ENCODE measurements at places on chromosomes 5 and 9. TPM values are rescaled to one million over a fixed set of nuclear protein-coding genes. Genes with fewer than 3 reads are reported as not detected.
A peak's percentile ranks its signal among the peaks of the same experiment; 100 is the strongest.

DNA sequence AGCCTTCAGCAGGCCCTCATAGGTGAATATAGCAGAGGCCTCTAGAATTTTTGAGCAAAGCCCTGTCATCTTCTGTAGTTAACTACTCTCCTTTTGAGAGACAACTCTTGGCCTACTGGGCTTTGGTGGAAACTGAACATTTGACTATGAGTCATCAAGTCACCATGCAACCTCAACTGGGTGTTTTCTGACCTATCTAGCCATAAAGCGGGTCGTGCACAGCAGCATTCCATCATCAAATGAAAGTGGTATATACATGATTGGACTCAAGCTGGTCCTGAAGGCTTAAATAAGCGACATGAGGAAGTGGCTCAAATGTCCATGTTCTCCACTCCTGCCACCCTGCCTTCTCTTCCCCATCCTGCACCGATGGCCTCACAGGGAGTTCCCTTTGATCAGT is 1115.5 kb downstream of the TAF11L14 start:
- DNase-seq, result no peak

DNA sequence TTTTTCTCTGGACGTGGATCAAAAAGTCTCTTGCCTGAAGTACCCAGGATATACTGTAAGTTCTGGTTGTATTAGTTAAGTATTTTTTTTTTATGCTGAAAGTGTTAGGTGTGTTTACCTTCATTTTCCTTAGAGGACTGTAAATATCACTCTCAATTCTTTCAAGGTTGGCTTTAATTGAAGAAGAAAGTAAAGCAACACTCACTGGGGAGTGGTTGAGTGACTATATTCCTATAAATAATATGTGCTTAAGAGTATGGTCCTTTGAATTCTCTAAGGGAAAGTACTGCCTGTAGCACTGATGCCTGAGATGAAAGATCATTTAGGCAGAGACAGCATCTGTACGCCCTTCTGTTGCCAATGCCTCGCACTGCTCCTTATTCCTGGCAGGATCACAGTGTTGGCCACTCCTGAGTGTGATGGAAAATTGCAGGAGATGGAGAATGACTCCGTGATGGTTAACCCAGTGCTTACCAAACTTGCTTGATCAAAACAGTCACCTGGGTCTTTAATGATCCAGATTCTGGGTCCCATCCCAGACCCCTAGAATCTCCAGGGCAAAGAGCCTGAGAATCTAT is 182.0 kb upstream of the MPDZ start:
- DNase-seq, result no peak

DNA sequence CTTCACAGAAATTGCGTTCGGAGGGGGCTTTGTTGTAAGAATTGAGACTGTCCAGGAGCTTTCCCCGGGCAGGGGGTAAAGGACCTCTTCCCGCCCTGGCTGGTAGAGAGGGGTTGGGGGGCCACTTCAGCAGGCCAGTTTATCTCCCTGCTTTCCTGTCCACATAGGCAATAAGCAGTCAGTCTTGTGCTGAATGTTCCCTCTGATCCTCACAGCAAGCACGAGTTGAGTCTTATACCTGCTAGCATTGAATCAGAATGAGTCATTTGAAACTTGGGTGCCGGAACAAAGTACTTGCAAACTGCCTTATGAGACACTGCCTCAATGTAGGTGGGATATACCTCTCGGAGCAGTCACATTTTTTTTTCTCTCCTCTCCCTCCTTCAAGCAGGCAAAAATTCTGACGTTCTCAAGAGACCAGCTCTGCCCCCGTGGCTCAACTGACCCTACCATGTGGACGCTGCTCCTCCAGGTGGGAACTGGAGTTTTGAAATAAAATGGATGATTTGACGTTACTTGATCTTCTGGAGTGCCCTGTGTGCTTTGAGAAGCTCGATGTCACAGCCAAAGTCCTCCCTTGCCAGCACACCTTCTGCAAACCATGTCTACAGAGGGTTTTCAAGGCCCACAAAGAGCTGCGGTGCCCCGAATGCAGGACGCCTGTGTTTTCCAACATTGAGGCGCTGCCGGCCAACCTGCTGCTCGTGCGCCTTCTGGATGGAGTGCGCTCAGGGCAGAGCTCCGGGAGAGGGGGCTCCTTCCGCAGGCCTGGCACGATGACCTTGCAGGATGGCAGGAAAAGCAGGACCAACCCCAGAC is 1.3 kb downstream of the SH3RF2 start:
- no peak for DNase-seq

The NANS gene
- 48.1 TPM for total RNA-seq

The C5orf52 gene
- not detected for total RNA-seq

- DNase-seq, result no peak
These were observed 11.5 kb upstream of the OTULINL start for GRCh38 chr5:14569948-14570691.

DNA sequence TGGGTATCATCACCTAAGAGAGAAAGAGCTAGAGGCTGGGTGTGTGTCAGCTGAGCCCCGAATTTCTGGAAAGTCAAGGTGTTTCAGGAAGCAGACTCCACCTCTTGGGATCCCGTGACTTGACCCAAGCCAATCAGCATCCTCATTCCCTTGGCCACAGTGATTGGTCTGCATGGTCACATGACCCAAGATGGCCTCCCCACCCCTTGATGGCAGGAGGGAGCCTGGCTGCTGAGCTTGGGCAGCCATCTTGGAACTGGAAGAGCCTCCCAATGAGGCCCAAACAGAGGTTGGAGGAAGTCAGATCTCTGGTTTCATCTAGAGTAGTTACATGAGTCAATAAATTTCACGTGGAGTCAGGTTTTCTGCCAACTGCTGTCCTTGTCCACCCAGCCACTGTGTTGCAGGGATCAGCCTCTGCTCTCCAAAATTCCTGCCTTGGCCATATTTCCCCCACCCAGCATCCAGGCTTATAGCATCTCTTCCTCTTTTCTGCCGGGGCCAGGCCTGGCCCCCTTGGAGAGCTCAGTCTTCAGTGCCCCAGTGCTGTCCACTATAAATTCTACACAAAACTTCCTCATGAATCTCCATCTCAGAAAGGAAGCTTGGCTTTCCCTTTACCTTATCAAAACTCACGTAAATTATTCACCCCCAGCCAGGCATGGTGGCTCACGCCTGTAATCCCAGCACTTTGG is 17.2 kb upstream of the SUSD3 start:
- no peak for DNase-seq

GRCh38 chr9:13322828-13323550 is 43.5 kb upstream of the MPDZ start:
- no peak for DNase-seq

The NPR2 gene
- 23.3 TPM for total RNA-seq

DNA sequence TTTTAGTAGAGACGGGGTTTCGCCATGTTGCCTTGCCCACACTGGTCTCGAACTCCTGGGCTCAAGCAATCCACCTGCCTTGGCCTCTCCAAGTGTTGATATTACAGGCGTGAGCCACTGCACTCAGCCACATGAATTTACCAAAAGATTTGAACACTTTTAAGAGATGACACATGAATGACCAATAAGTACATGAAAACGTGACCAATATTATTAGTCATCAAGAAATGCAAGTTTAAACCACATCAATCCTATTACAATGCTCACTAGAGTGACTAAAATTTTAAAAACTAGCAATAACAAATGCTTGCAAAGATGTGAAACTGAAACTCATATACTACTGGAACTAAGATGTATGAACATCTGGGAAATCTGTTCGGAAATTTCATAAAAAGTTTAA is 54.3 kb downstream of the NR6A1 start:
- no peak for DNase-seq

DNA sequence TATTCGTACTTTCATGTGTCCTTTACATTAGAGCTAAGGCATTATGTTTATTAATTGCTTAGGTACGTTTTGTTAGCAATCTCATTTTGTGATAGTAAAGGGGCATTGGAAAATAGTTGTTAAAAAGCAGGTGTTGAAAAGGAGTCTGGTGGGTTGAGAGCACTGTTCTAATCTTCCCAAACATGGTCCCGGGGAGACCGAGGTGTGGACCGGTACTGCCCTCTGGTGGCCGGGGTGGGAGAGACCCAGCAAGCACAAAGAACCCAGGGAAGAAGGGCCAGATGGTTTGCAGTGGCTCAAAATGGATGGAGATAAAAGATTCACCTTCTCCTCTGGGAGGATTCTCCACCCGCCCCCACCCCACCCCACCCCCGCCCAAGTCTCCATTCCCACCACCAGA is 26.1 kb downstream of the IDNK start:
- DNase-seq, result no peak

DNA sequence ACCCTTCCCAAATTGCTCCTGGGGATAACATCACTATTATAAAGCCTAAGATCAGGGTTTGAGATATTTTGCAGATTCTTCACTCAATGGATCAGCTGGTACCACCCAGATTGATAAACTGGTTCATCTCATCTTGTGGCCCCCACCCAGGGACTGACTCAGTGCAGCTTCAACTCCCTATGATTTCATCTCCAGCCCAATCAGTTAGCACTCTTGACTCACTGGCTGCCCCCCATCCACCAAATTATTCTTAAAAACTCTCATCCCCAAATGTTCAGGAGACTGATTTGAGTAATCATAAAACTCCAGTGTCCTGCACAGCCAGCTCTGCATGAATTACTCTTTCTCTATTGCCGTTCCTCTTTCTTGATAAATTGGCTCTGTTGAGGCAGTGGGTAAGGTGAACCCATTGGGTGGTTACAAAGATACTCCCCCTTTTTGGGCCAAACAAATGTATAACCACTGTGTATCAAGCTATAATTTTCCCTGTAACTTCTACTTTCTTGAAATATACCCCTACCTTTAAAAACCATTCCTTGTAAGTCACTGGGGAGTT is 263.3 kb upstream of the IL12B start:
- no peak for DNase-seq

- DNase-seq, result no peak
These were observed 68.3 kb upstream of the ZSWIM6 start for GRCh38 chr5:61263561-61264272.

The KLHL3 gene
- 7.5 TPM for total RNA-seq

DNA sequence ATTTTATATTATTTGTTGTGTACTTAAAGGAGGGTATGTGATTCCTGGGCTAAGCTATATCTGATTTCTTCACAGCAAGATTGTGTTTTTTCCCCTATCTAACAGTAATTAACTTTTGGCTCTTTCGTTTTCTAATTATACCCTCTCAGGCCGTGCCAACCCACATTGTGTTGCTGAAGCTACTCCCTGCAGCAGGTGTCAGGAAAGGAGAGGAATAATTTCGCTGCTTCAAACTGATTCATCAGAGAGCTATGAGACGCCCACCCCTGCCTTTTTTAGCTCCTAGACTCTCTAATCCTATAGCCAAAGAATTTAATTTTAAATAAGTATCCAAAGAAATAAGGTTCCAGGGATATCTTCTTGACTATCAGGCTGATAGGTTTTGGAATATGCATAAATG is 3.8 kb downstream of the CAVIN4 start:
- DNase-seq, result no peak

DNA sequence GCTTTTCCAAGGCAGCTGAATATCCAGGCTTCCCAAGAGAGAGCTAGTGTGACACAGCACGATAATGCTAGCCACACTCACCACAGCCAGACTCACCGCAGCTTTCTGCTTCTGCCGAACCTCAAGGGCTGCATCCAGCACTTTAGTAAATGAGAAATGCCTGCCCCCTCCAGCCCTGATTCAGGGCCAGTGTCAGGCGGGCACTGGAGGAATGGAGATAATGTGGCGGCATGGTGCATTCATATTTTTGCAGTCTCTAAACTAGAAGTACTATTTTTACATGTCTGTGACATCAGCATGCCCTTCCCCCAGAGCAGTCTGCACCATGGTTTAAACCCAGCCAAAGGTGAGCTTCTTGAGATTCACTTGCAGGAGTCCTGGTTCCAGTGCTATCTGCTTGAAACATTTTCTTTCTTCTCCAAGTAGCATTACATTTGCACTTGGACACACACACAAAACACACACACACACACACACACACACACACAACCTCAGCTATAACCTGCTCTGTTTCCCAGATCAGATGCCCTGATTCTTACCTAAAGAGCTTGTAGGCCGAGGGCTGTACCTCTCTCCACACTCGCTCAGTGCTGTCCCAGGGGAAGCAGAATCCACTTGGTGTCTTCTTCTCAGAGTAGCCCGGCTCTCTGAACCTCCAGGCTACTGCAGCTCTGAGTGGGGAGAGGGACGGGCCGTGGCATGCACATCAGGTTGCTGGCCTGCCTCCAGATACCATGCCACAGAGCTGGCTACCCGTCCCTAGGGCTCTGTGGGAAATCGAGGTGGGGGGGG is at the start of gene FGF1:
TSS of gene FGF1 (minus strand) at position 673 of the 792 bp plus-strand sequence. CDS start 71,963 bp downstream, outside the sequence.
- DNase-seq, result peak; percentile 27

The CCNO gene
- 1.6 TPM for total RNA-seq

The RPS14 gene
- 2,469 TPM for total RNA-seq

- DNase-seq, result no peak
These were observed 224.8 kb downstream of the ZNF608 start for GRCh38 chr5:124521461-124522230.

All from type B pancreatic cell (in vitro differentiated cells).